MG63 (cell line): ENCODE measurements at places on chromosomes 5 and 9.

DNA sequence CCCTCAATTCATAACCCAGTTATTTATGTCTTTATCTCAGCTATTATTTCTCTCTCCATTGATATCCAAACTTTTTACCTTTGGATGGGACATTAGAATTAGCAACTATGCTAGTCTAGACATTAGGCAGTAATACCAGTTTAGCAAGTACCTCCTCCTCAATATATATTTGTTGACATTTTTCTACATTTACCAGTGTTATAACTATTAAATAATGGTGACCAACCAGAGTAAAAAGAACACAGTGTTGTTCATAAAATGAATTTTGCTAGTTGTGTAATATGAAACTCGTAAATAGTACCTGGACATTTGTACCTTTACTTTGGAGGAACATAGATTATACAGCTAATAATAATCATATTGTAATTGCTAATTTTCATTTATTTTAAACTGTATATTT is 554.6 kb upstream of the CDH6 start:
- no peak for DNase-seq

DNA sequence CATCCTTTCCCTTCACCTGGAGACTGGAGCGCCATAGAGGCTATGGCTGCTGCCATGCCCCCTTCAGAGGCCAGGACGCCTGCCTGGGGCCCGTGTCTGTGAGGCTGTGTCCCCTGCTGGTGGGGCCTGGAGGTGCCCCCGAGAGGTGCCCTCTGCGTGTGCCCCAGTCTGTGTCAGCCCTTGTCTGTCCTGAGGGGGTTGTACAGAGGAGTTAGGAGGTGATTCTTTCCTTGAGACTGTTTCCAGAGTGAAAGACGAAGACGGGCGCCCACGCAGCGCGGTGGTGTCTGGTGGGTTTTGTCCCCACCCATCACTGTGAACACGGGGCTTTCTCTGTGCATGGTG is 24.6 kb downstream of the TRAF2 start:
- no peak for DNase-seq

GRCh38 chr5:102807878-102808502 is 52.9 kb downstream of the PAM start:
- DNase-seq: no peak

DNA sequence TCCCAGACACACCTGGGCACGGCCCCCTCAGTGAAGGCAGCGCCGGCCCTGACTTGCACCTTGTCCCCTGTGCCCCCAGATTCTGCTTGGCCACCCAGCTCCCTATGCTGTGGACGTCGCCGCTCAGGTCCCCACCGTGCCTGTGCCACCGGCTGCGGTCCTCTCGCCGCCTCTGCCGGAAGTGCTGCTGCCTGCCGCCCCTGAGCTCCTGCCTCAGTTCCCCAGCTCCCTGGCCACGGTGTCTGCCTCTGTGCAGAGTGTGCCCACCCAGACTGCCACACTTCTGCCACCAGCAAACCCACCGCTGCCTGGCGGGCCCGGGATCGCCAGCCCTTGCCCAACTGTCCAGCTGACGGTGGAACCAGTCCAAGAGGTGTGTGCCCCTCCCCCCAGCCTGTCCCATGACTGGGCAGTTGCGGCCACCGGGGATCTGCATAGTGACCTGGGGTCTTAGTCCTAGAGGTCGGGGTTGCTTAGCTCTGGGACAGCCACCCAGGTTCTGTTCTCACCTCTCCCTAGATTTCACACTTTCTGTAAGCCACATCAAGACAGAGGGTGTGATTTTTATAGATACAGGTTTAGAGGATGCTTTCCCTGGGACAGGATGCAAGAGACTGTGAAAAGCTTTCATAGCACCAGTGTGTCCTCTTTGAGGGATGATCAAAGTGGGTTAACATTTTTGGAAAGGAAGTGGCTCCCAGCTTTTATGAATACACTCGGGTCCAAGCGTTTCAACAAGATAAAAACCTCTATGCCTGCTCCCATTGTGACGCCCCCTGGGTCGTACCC is 78.0 kb downstream of the WNK2 start:
- no peak for DNase-seq

DNA sequence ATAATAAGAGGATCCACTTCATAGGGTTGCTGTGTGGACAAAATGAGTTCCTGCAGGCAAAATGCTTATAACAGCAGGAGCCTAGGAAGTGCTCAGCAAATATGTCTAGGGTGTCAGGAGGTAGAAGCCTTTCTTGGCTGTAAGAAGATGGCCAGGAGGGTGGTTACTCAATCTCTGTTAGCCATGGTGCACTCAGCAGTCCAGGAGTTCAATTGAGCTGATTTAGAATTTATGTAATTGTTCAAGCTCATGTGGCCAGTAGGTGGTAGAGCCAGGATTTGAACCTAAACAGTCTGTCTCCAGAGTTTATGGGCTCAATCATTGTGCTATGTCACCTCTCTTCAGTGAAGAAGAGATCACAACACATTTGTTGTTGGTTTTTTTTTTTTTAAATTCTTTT is 381.2 kb downstream of the KIF4B start:
- DNase-seq: no peak

- peak; percentile 35 for DNase-seq
These were observed 2.0 kb downstream of the BRD3 start for GRCh38 chr9:134065612-134066419.

DNA sequence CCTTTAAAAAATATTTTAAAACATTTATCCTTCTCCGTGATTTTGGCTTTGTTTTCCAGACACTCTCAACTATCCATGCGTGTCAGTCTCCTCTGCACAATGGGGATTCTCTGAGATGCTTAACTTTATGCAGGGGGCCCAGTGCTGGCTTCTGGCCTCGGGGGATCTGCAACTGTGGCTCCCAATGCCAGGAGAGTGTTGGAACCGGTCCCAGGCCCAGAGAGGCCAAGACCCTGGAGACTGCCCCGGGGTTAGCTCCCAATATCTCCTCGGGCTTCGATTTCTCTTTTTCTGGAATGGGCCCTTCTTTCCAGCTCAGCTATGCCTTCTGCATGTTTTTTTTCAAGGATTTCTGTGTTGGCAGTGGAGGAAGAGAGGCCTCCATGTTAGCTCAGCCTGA is 20.1 kb upstream of the SARDH start:
- no peak for DNase-seq

- DNase-seq: no peak
These were observed 12.5 kb downstream of the CARD6 start for GRCh38 chr5:40853632-40854192.

DNA sequence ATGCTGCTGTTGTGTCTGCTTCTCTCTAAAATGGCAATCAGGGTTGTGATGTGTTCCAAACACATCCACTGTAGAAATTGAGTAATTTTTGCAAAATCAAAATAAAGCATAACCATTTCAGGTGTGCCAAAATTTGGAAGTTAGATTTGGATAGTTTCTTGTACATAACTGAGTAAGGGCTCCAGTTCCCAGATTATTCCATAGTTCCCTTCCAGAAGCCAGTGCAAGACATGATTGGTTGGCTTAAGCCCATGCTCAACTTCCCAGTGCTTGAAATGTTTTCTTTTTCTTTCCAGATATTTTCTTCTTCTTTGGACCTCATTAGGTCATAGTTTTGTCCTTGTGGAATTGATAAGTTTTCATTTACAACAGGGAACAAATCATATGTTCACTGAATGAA is 64.2 kb downstream of the SNCAIP start:
- no peak for DNase-seq

DNA sequence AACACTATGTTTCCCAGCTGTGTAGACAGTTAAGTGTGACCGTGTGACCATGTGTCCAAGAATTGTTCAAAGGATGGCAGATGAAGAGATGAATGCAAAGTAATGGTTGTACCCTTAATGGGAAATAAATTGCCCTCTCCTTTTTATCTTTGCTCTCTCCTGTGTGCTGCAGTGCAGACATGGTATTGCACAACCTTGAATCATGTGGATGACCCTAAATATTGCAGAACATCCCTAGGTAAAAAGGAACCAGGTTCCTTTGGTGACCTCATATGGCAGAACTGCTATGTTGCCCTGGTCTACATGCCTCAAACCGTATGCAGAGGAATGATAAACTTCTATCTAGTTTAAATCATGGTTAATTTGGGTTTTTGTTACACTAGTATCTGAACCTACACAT is 81.7 kb upstream of the CTNND2 start:
- DNase-seq: no peak

DNA sequence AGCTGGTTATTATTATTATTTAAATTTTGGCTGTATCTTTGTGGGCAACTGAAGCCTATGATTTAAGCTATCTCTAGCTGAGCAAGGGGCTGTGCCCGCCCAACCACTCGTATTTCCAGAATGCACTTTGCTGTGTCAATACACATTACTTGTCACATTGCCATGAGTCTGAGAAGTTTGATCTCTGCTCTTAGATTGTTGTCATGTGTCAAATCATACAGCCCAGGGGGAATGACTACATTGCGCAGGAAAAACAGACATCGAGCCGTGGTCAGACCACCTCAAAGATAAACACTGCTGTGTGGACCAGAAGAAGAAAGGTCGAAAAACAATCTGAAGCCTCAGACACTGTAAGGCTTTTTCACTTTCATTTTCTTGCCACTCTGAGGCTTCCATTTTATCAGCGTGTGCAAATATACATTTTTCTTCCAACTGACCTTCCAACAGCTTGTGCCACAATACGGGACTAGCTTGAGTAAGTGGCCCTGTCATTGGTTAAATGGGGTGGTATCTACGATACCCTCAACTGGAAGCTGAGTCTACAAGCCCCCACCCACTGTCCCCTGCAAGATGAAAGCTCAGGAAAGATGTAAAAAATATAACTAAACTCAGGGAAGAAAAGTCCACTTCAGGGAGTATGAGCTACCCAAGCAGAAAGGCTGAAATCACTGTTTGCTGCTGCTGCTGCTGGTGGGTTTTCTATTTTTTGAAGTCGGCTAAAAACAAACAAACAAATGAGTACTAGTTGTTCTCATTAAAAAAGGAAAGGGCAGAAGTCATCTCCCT is 603.0 kb downstream of the BNC2 start:
- peak; percentile 88 for DNase-seq

DNA sequence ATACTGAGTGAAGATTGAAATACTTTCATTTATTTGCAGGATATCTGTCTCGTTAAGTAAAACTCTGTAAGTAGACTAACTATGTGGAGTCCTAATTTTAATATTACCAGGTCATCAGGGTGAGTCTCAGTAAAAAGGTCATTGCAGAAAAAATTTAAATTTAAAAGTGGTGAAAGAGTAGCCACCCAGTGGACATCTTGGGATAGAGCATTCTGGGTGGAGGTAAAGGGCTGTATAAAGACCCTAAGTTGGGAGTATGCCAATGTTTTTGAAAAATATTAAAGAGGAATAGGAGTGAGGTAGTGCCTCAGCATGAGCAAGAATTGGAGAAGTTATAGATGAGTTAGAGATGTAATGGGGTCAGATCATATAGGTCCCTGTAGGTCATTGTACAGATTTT is 145.5 kb downstream of the HMHB1 start:
- no peak for DNase-seq

DNA sequence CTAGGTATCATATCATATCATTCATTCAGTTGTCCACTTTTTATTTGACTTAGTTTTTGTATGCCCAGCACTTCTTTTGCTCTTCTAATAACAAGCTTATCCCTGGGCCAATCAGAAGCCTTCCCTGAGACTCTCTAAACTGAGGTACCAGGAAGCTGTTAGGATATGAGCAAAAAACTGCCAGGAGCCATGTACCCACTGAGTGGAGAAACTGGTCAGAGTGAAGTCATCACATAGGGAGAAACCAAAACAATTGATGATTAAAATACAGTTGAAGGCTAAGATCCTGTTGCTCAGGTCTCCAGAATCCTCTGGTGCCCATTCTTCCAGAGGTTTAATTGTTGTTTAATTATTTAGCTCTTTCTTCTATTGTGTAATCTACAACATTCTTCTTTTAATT is 120.2 kb downstream of the KIAA0825 start:
- no peak for DNase-seq

GRCh38 chr5:171137768-171138525 is 171.1 kb upstream of the TLX3 start:
- DNase-seq: peak; percentile 27

DNA sequence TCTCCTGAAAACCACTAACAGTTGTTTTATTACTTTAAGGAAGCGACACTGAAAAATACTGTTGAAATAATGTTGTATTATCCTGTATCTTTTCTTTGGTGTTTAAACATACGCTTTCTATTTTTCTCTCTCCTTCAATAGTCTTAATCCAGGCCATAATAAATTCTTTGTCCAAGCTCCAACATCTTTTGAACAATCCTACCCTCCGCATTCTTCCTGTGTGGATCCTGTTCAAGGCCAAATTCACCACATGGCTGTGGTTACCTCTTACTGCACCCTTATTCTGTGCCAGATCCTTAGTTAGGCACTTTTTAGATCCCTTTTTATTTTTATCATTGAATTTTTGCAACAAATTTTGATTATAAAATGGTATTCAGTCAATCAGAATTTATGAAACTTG is 1691.5 kb downstream of the MAT2B start:
- no peak for DNase-seq

GRCh38 chr9:6905850-6906375 is 148.1 kb downstream of the KDM4C start:
- DNase-seq: no peak

- peak; percentile 87 for DNase-seq
These were observed 124.3 kb downstream of the SUSD1 start for GRCh38 chr9:112050544-112051475.

GRCh38 chr5:52915176-52915875 is 73.8 kb upstream of the ITGA2 start:
- DNase-seq: peak; percentile 20

- no peak for DNase-seq
These were observed 84.7 kb downstream of the TTC39B start for GRCh38 chr9:15222313-15222712.
